ENCODE measurements at places on chromosomes 7 and 10.

DNA sequence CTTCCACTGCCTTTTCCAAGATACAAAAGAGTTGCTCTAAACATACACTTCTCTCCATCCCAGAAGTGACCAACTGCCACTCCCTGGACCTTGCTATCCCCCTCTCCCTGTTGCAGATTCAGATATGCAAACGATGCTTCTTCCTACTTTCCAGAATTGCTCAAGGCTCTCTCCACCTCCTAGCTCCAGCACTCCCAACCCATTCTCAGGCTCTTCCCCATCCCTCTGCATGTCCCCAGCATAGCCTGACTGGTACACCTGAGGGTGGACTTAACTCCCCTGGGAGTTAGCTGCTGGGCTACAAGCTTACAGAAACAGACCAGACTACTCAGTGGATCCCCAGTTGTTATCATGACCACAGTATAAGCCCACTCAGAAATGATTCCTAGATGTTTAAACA lies 27.6 kb downstream of the MKRN1 start:
- no peak for DNase-seq

DNA sequence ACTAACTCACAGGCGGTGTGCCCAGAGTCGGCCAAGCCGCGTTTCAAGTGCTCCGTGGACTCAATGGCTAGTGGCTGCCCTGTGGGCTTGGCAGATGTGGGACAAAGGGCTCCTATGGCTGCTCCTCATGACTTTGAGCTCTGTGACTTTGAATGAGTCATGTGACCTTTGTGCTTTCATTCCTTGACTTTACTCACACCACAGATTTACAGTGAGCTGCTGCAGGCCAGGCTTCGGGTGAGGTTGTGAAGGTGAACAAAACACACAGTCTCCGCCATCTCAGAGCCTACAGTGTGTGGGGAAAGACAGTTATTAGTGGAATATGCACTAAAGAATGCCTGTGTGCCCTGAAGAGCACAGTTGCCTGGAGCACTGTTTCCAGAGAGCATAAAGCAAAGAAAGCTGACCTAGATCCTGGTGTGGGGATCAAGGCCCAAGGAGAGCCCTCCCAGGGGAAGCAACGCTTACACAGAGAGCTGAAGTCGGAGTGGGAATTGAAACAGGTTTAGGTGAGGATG lies 29.7 kb upstream of the PLEKHA1 start:
- no peak for DNase-seq

DNA sequence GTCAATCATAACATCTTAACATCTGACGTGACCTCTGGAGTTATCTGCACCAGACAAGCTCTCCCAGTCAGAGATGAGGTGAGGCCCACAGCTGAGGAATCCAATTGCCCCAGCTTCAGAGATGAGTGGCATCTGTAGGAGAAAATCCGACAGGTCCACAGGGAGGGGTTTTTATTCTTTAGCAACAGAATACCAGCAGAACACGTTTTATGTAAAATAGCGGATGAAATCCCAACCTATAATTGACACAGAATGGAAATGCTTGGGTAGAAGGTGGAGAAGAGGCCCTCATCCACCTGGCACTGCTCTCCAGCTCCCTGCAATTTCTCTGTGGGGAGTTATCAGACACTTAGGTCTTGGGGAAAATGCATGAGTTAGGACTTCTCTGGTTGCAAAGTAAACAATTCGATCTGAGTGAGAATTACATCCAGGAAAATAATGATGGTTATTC lies 144.2 kb upstream of the NRP1 start:
- DNase-seq: no peak

DNA sequence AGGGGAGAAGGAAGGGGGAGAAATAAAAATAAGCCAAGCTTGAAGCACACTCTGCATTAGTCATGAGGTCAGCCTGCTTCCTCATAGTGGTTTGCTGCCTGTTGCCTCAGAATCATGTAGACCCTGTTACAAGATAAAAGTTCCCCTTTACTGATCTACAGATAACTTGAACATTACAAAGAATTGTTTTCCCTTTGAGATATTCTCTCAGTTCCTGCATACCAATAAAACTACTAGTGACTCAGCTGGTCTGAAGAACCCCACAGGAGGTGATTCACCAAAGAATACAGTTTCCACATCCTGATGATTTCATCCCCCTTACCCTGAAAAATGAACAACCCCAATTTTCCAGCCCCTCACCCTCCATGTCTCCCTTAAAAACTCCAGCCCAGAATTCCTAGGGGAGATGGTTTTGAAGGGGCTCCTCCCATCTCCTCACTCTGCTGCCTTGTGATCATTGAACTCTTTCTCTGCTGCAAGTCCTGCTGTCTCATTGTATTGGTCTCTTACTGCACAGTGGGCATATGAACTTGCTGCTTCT lies 31.5 kb upstream of the NRP1 start:
- no peak for DNase-seq

DNA sequence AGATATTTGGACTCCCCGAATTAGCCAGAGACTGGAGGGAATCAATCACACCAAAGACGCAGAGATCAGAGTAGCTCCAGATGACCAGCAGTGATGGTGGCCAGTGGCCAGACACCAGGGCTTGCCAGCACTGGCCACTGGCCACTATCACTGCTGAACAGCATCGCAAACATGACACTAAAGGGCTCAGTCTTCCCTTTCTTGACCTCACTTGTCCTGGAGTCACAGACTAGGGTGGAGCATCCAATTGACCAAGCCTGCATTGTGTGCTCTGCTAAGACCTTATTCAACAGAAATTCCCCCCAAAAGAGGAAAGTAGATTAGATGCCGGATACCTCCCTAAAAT lies 234.7 kb downstream of the CREB5 start:
- DNase-seq: no peak

DNA sequence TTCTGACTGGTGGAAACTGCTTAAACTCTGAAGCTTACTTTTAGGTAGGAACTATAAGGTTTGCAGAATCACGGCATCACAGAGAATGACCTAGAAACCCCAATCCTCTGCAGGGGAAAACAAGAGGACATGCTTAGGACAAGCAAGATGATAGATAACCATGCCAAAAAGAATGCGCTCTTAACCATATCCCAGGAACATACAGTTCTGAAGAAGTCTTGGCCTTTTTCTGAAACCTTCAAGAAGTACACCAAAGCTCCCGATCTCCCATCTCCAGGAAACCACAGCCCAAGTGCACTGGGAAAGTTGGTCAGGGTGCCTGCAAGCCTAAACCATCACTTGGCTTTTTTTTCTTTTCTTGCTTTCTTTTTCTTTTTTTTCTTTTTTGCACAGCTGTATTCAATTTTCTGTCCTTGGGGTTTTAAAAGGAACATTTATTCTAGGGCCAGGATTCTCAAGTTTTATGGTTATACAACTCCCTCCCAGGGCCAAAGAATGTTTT lies 12.2 kb upstream of the SVIL start:
- DNase-seq: no peak

GRCh38 chr10:119211625-119212441 lies 4.5 kb downstream of the GRK5 start:
- no peak for DNase-seq

DNA sequence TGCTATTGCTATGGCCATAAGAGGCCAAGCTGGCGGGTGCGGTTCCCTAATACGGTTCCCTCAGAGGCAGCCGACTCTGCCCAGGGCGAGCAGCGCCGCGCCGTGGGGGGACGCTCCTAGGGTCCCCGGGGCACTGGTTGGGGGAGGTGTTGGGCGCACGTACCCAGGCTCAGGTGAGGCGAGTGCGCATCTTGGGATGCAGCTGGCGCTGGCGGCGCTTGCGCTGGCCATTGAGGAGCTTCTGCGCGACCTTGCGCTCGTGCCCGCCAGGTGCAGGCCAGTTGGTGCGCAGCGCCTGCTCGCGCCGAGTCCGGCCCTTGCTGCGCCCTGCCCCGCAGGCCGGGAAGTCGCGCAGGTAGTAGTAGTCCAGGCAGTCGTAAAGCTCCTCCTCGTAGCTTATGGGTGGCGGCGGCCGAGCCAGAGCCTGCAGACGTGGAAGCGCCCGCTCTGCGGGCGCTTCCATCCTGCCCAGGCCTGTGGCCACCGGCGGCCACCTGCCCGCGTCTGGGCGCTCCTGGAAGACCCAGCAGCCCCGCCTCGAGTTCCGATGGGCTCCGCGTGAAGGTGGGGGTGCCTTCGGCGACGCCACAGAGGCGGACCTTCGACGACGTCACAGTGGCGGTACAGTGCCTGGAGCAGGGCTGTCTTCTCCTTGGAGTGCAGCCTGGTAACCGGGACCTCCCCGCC lies at the start of gene NUPR2:
TSS of gene NUPR2 (minus strand) at position 566 of the 687 bp plus-strand sequence. CDS start at position 463, 103 bp downstream.
- no peak for DNase-seq

DNA sequence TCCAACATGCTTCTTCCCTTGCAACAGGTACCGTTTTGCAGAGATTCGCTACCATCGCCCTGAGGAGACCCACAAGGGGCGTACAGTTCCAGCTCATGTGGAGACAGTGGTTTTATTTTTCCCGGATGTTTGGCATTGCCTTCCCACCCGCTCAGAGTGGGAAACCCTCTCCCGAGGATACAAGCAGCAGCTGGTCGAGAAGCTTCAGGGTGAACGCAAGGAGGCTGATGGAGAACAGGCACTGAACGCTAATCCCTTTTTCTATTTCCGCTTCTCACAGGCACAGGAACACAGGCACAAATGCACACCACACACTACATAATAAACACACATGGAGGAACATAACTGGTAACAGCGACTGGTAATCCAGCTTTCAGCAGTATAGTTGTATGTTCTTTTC lies 35.2 kb downstream of the CCAR1 start:
- DNase-seq: no peak

GRCh38 chr10:103227416-103227815 lies 18.3 kb upstream of the RPEL1 start:
- DNase-seq: no peak

GRCh38 chr10:373526-374309 lies 238.5 kb downstream of the ZMYND11 start:
- DNase-seq: no peak

GRCh38 chr10:23522345-23522744 lies 83.5 kb downstream of the OTUD1 start:
- DNase-seq: no peak

GRCh38 chr7:87370660-87371180 lies 25.3 kb downstream of the CROT start:
- DNase-seq: no peak

DNA sequence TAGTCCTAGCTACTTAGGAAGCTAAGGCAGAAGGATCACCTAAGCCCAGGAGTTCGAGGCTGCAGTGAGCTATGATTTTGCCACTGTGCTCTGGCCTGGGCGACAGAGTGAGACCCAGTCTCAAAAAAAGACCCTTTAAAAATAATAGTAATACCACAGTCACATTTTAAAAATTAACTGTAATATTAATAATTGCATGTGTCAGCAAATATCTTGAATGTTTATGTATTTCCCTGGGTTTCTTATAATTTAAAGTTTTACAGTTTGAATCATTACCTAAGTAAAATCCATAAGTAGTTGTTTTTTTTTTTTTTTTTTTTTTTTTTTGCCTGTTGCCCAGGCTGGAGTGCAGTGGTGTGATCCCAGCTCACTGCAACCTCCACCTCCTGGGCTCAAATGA lies 69.2 kb downstream of the LYZL2 start:
- DNase-seq: no peak

- DNase-seq: no peak
Observed at GRCh38 chr7:14332155-14332554, 342.7 kb upstream of the ETV1 start.

DNA sequence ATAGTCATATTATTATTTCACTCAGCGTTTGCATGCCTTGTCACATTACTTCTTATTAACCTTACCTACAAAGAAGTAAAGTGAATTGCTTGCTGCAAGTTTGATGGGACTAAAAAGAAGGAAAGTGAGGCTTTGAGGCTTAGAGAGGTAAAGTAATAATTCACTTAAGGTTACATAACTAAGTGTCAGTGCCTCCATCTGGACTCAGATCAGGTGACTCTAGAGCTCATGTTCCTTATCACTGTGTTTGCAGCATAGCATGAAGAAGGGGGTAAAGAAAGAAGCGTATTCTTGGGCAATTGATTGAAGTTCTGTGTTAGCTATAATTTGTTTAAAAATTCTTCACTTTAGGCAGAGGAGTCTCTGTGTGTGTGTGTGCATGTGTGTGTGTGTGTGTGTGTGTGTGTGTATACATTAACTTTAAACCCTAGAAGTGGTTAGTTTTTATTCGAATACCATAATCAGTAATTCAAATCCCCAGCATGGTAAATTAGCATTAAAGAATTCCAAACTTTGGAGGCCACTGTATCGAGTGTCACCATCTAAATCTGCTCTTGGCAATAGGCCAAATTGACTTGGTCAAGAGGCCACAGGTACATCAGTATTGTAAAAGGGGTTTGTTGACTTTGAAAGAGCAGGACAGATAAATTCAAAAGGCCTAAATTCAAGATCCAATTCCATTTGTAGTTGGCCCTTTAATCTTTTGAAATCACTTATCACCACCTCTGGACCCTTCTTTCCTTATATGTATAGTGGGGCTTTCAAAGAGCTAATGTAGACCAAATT lies 2.2 kb upstream of the PON3 start:
- DNase-seq: no peak

DNA sequence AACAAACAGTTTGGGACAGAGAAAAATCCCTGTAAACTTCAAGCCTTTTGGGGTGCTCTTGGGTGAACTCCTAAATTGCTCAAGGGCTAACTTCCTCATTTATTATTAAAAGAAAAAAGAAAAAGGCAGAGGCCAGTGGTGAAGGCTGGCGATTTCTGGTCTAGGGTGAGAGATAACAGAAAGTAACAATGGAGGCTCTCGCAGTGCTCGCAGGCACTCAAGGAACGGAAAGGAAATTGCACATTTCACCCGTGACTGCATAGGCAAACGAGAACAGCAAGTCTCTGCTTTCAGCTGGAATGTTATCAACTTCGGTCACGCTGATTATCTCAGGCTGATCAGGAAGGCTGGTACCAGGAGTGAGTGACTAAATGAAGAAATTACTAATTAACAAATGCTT lies 70.7 kb downstream of the PRKAG2 start:
- no peak for DNase-seq

GRCh38 chr7:43038254-43038653 lies 74.2 kb upstream of the HECW1 start:
- DNase-seq: no peak
